ENCODE measurements at places on chromosomes 2 and 18.

DNA sequence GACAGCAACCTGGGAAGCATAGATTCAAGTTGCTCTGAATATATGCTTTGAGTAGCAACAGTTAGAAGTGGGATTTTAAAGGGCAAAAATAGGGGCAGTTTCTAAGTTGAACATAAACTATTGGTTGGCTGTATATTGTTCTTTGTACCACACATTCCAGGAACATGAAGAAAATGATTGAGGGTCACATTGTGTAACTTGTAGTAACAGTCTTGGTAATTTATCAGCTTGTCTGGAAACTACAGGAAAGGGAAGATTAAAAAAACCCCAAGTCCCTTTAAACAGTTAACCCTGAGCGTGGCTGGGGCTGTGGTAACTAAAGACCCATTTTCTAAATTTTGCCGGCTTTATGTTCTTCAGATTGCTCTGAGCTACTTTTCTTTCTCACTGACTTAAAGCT is 7.4 kb downstream of the PLEKHB2 start:
- no peak for DNase-seq

DNA sequence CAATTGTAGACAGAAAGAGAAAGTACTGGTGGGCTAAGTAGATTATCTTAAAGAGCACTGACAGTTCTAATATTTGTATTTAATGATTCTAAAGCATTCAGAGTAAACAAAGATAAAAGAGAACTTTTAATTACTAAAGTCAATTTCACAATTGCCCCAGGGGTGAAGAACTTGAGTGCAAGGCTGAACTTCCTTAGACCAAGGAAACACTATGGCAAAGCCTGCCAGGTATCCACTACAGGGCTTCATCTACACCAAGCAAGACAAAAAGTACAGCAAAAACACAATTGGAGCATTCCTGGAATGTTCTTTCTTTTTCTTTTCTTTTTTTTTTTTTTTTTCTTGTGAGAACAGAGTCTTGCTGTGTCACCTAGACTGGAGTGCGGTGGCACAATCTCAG is 46.9 kb upstream of the NDUFV2 start:
- no peak for DNase-seq

DNA sequence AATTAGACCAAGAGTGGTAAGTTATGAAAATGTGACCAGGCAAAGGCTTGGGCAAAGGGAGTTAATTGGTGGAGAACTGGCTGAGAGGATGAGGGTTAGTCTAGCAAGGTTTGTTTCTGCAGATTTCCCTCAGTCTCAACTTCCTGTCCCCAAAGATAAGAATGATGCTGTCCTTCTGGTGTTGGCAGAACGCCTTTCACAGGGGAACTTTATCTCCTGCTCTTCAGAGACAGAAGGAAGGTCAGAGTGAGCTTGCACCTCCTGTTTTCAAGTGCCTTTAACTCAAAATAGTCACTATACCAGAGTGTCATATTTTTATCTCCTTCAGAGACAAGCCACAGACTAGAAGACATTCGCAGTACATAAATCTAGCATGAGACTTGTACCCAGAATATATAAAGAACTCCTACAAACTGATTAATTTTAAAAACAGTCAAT is 95.7 kb downstream of the TEX51 start:
- no peak for DNase-seq

DNA sequence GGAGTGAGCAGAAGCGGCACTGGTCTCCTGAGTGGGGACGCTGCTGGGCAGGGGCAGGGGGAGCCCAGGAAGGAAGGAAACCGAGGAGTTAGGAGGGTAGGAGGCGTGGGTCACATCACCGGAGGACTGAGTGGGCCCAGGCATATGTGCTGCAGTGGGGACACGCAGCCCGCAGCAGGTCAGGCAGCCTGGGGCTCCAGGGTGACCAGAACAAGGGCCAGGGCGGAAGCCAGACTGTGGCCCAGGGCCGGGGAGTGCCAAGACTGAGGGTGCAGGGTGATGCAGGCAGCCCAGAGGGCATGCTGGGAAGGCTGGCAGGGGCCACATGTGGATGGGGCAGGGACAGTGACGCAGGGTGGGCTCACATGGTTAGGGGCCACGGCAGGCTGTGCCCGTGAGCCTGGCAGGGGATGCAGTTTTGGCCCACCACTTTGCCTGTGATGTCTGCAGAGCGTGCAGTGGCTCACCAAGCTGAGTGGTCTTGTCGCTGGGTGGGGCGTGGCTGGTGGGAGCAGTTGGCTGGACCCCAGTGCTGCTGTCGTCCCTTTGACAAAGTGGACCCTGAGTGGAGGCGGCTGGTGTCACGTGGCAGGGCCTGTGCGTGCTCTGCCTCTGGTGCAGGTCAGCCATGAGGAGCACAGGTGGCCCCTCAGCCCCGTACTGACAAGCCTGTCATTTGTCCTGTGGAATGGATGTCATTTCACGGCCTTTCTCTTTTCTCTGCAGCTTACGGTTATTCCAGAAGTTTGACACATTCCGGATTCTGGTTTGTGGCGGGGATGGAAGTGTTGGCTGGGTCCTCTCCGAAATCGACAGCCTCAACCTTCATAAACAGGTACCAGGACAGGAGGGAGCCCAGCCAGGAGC is 87.1 kb downstream of the DGKD start:
- DNase-seq, result no peak

DNA sequence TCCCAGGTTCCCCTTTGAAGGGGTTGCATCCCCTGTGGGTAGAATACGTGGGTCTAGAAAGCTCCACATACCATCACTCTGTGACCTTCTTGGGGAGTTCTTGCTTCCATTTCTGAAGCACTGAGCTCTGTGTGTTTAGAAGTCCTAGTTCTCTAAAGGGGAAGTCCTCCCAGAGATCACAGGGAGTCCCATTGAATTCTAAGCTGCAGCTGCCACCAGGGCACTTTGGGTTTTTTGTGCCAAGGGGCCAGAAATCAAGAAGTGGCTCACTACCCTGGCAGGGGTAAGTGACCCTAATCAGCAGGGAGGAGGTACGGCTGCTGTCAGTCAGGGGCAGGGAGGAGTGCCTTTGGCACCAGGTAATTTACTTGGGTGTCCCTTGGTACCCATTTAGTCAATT is 70.9 kb downstream of the EHD3 start:
- no peak for DNase-seq

- no peak for DNase-seq
Measured at GRCh38 chr18:11834772-11835171, 16.4 kb upstream of the CHMP1B start.

GRCh38 chr2:236928380-236929037 is 157.2 kb upstream of the COPS8 start:
- DNase-seq, result no peak

DNA sequence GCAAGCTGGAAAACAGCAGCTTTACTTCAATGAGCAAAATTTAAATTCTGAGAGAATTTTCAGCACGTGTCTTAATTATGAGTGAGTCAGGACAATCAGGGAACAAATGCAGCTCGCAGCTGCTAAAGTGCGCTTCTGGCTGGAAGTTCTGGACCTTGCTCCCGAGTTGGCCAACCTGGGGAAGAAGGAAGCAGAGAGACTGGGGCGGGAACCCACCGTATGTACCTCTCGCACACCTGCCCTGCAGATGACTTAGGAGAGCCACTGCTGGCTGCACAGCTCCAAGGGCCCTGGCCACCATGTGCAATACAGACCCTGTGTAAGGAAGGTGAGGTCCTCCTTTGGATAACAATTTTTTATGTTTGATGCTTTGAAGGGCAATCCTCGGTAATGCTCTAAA is 42.4 kb downstream of the REEP1 start:
- no peak for DNase-seq

GRCh38 chr2:73307720-73308119 is 14.4 kb upstream of the EGR4 start:
- no peak for DNase-seq

DNA sequence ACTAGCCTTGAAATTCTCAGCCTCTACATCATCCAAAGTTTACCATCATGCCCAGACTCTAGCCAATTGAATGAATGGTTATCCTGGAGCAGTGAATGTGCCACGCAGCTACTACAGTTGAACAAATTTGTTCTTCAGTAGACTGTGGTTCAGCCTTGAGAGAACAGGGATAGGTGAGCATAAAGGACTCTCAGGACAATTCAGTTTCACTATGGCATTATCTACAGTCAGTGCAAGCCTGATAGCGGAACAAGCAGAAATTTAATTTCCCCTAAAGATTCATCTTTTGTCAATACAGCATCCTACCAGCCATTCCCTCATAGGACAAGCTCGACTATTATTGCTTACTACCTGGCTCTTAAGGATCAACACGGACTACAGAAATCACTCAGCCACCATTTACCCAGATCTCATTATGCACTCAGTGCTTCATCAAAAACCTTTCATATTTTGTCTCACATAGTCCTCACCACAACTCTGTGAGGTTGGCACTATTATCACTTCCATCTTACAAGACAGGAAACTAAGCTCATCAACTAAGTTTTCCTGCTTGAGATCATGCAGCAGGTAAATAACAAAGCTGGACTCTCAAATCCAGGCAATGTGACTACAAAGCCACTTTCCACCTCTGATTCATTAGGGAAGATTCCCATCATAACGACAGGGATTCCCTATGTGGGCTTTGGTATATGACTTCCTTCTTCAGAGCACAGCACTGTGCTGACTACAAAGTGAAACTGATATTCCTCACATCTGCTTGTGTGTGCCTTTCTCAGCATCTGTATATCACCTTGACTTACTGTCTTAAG is 181.5 kb upstream of the ACVR2A start:
- no peak for DNase-seq

GRCh38 chr2:30208453-30208852 is 22.9 kb upstream of the LBH start:
- DNase-seq, result no peak

DNA sequence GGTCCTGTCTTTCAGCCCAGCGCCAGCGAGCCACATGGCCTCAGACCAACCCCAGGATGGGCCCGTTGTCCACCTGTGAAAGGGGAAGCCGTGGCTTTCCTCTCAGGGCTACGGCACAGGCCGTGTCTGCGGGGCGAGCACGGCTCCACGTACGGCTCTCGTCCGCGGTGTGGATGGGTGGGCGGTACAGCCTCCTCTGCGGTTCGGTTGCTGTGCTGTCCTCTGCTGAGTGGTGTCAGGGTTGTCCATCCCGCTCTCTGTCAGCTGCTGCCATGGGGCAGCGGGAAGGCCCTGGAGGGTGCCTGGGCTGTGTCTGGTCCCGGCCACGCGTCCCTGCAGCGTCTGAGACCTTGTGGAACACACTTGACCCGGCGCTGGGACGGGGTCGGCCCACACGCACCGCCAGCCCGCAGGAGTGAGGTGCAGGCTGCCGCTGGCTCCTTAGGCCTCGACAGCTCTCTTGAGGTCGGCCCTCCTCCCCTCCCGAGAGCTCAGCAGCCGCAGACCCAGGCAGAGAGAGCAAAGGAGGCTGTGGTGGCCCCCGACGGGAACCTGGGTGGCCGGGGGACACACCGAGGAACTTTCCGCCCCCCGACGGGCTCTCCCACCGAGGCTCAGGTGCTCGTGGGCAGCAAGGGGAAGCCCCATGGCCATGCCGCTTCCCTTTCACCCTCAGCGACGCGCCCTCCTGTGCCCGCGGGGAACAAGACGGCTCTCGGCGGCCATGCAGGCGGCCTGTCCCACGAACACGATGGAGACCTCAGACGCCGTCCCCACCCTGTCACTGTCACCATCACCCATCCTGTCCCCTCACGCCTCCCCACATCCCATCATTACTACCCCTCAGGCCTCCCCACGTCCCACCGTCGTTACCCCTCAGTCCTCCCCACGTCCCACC is 128.7 kb downstream of the NFATC1 start:
- peak; percentile 67 for DNase-seq

- DNase-seq, result no peak
Measured at GRCh38 chr2:127712999-127713398, 11.7 kb downstream of the SFT2D3 start.

- DNase-seq, result peak; percentile 11
Measured at GRCh38 chr2:238970553-238971081, 122.7 kb downstream of the TWIST2 start.

DNA sequence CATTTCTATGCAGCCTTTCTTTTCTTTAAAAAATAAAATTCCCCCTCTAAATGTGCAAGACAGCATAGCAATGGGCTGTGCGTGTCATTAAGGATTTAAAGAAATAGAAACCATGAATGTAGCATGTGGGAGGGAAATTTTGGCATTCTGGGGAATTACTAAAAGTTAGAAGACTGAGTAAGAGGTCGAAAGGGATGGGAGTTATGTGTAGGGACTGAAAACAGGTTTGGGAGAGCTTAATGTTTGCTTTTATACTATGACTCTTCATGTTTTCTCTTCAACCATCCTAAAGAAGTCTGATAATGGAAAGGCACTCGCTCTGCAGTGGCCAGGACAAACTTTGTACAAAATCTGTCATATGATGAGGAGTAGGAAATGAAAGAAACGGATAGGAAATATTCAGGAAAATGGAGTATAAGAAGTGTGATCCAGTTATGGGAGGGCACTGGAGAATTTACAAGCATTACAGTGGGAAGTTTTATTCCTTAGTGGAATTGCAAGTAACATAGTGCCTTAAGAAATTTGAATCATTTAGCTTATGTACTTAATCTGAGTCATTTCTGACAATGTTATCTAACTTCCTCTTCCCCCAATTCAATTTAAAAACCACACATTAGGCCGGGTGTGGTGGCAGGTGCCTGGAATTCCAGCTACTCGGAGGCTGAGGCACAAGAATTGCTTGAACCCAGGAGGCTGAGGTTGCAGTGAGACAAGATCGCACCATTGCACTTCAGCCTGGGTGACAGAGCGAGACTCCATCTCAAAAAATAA is 20.6 kb downstream of the TMEM87B start:
- DNase-seq, result no peak

GRCh38 chr2:25566694-25567093 is 106.7 kb downstream of the DTNB start:
- DNase-seq, result no peak

DNA sequence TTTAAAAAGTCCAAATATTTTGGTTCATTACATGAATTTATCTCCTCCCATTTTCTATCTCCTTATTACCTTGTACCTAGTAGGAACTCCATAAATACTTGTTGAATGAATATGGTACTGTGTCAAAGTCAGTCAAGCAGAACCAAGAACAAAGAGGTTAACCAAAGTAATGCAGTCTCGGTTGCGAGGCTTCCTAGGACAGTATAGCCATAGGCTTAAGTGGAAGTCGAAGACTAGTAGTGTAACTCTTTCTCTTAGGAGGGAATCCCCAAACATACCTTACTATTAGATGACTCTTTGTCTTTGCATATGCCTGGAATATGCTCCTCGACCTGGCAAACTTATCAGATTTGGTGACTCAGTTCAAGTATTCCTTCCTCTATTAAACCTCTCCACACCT is 4.8 kb downstream of the LIPT1 start:
- DNase-seq, result no peak

DNA sequence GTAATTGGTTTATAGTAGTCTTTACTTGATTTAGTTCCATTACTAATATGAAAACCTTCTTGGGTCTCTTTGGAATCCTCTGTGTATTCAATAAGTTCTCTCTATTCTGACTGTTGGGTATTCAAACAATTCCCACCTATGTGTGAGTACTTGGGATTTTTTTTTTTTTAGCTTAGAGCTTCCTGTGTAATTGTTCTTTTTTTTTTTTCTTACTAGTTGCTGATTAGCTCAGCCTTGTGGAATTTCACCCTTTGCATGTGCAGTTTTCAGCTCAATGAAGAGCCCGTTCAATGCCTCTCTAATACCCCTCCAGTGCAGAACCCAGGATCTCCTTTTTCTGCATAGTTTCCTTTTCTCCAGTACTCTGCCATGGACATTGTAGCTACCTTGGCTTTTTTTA is 339.1 kb upstream of the GALNT5 start:
- no peak for DNase-seq
